T follicular helper cell (primary cell): ENCODE measurements at places on chromosomes 7 and 10.

- DNase-seq = no peak
Measured at GRCh38 chr7:106488465-106488864, 172.5 kb downstream of the CCDC71L start.

DNA sequence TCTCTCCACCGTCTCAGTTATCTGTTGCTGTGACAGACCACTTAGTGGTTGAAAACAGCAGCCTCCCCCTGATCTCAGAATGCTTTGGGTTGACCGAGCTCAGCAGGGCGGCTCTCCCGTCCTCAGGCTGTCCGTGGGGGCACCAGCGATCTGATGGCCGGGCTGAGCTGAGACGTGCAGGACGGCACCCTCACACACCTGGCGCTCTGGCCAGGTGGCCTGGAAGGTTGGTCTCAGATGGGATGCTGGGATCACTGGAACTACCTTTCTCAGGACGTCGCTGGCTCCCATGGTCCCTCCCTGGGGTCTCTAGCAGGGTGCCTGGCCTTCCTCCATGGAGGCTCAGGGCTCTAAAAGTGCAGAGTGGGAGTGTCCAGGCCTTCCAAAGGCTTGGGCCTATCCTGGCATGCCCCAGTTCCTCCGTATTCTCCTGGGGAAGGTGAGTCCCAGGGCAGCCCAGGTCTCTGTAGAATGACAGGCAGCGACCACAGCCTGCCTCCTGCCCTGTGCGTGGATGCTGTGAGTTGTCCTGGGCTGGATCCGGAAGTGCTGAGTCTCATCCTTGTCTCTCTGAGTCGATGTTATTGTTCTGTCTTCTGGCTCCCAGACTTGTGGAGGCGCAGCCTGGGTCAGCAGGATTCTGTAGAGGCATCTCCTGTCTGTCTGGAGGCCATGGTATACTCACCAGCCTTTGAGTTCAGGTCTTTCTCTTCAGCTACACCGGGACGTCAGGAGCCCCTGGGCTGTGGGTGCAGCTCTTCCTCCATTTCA, 12.2 kb upstream of the PWWP2B start:
- no peak for DNase-seq

GRCh38 chr7:28706584-28706983, 251.5 kb downstream of the TRIL start:
- DNase-seq = no peak

DNA sequence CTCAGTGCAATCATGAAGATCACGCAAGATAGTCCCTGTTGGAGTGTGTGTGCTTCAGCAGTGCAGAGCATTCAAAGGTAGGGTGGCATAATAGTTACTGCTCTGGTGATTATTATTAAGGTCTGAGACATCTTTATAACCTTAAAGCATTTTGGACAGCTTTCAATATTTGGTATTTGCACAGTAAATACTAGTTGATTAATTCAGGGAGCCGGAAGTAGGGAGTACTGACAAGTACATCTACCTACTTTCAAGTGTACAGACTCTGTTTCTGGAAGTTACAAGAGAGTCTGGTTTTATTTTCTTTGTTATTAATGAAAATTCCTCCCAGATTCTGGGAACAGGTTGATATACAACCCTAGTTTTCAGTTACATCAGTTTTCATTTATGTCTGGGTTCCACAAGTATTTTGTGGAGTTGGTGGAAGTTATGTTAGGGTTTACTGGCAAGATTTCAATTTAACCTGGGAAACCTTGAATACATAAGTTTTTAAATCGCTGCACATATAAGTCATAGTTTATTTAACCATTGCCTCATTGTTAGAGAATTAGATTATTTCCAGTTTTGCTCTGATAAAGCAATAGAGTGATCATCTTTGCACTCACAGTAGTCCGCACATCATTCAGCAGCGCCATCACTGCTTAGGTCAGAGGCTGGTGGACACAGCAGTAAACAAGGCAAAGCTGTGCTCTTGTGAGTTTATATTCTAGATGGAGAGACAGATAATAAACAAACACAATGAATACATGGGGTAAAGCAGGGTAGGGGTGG, 366.6 kb downstream of the REEP3 start:
- no peak for DNase-seq

GRCh38 chr7:1844951-1845390, 174.9 kb downstream of the ELFN1 start:
- no peak for DNase-seq

DNA sequence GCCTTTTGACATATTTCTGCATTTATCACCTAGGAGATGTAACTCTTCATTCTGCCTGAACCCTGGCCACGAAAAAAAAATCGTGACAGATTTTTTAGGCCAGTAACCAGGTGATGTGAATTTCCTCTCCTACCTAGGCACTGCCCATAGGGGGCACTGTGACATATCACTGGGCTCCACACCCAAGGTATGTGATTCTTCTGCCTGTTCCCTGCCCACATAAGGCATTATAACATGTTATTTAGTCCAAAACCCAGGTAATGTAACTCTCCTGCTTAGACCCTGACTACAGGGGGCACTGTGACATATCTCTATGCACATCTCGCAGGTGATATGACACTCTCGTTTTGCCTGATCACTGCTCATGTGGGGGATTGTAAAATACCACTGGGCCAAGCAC, 29.5 kb upstream of the ZNF107 start:
- no peak for DNase-seq

DNA sequence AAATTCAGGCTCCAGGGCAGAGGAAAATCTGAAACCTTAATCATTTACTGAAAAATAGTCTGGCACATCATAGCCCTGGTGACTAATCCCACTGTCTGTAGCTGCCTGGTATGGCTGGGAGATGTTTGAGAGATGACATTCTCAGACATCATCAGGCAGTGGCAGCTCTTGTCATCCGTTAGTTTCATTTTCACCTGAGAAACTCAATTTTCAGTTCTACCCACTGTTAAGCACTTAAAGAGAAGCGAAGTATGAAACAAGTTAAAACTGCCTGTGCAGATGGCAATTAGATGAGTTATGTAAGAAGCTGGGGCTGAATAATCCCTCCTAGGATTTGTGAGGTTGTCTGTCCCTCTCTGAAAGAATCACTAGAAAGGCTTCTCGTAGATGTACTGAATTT, 150.2 kb downstream of the NSUN6 start:
- DNase-seq = no peak

DNA sequence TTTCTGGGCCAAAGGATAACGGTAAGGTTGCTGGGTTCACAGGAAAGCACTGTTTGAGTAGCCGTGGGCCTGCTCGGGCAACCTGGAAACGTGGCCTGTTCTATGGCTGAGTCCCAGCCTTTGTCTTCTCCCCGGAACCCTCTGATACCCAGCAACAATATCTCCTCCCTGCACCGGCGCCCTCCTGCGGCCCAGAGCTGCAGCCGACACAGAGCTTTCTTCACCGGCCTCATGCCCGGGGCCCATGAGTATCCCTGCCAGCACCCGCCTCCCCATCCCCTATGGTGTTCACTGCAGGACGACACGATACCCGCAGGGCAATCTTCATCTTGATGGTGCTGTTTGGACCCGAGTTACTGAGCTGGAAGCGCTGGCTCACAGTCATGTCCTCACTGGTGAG, 38.6 kb upstream of the NCAPG2 start:
- no peak for DNase-seq

DNA sequence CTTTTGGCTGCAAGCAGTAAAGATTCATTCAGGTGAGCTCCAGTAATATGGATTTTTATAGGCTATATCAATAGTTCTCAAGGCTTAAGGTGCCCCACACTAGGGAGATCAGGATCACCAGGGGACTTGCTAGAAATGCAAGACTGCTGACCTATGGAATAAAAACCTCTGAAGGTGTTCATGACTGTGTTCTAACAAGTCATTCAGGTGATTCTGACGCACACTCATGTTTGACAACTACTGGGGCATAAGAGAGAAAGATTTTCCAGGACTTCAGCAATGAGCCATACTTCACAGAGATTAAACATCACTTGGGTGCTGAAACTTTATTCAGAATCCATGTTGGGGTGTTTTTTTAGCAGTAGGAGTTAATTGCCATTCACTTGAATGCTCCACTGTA, 4.8 kb upstream of the TAS2R38 start:
- no peak for DNase-seq

- no peak for DNase-seq
Measured at GRCh38 chr7:131602994-131603372, 46.6 kb upstream of the PODXL start.

DNA sequence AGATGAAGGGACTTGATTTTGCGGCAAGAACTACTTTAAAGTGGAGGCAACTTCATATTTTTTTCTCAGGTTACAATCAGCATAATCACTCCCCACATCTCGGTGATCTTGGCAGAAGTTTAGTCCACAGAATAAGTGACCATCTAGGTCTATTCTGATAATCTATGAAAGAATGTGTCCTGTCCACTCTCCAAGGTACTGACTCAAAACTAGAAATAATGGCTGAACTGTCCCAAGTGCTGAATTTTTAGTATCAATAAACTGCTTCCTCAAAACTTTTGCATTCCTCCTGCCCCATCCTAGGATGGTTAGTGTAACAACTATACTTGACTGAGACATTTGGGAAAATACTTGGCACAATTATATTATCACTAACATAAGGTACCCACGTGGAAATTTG, 10.9 kb upstream of the CHRM2 start:
- no peak for DNase-seq

DNA sequence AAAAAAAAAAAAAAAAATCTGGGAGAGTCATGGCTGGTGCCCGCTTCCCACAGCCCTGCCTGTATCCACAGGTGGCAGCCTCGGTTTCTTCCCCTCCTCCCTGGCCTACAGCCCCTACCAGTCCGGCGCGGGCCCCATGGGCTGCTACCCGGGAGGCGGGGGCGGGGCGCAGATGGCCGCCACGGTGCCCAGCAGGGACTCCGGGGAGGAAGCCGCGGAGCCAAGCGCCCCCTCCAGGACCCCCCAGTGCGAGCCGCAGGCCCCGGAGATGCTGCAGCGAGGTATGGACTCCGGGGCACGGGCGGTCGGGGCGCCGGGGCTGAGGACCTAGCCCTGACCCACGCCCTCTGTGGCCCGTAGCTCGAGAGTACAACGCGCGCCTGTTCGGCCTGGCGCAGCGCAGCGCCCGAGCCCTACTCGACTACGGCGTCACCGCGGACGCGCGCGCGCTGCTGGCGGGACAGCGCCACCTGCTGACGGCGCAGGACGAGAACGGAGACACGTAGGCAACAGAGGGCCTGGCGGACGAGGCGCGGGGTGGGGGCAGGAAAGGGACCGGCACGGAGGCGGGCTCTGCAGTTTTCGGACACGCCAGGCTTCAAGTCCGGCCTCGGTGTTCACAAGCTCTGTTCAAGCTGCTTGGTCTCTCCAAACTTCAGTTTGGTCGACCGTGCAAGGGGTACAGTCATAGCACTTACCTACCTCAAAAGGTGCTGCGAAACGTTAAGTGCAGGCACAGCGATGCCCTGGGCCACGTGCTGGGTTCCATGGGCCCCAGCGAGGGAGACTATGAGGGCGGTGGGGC, 3.9 kb downstream of the NFKB2 start:
- peak; percentile 82 for DNase-seq

- no peak for DNase-seq
Measured at GRCh38 chr7:22561321-22561811, 61.4 kb upstream of the STEAP1B start.

DNA sequence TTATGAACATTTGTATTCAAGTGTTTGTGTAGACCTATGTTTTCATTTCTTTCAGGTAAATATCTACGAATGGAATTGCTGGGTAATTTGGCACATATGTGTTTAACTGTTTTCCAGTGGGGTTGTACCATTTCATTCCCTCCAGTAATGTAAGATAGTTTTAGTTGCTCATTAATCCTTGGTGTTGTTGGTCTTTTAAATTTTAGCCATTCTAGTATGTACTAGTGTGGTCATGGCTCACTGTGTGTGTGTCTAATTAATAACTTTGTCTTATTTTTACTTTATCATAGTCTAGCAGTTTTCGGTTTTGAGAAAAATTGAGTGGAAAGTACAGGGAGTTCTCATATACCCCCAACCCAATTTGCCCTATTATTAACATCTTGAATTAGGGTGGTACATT, 278.8 kb downstream of the CAMK1D start:
- DNase-seq = no peak

DNA sequence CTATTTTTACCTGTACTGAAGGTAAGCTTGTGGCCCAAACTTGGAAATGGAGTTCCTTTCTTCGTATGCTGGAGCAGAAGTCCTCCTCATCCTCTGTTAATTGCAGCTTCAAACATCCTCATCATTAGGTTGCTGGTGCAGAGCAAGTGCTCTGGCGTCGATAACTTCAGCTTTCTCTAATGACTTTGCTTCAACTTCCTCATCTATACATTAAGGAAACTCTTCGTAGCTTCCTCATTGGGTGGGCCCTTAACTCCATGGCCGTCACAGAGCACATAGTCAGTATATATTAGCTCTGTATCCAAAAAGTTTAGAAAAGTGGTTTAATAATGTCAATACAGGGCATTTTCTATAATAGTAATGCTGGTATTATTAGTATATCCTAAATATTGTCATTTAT, 447.7 kb downstream of the SUGCT start:
- DNase-seq = no peak

- no peak for DNase-seq
Measured at GRCh38 chr10:23081221-23081750, 14.1 kb upstream of the MSRB2 start.

DNA sequence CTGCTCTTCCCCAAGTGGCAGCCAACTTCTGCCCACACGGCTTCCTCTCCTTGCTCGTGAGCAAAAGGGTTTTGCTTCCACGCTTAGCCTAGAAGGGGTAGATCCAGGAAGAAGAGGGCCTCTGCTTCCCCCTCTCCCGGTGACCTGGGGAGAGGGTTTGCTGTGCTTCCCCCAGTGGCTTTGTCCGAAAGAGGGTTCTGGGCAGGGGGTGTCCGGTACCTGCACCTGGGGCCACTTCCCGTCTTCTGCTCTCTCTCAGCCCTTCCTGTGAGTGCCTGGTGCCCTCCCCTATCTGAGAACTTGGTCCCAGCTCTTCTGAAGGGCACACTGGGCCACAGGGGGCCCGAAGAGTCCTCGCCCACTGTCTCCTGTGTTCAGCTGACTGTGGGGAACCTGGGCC, 11.3 kb downstream of the JAKMIP3 start:
- DNase-seq = no peak

GRCh38 chr7:32905175-32905662, 13.7 kb upstream of the KBTBD2 start:
- DNase-seq = peak; percentile 70

DNA sequence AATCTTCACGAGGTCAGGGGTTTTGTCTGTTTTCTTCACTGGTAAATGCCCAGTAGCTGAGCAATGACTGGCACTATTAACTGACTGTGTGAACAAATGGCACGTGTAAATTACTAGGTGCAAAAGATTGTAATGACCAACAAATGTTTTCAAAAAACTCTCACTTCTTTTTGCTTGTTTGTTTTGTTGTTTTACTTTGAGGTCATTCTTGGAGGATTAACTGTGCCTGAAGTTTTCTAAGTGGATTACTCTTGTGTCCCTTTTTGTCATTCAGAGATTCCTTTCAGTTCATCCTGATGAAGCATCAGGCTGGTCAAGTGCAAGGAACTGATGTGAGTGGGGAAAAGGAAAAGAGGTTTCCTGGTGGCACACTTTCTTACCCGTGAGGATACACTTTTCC, 74.4 kb upstream of the PPP1R3C start:
- DNase-seq = no peak
